HFFc6 (cell line): ENCODE measurements at places on chromosomes 2 and 18.
A peak's percentile ranks its signal among the peaks of the same experiment; 100 is the strongest.

GRCh38 chr2:60974652-60975051, 42.9 kb upstream of the PEX13 start:
- no peak for DNase-seq

GRCh38 chr2:168926621-168927386, 25.7 kb downstream of the G6PC2 start:
- no peak for DNase-seq

GRCh38 chr2:172281648-172282570, 145.5 kb upstream of the ITGA6 start:
- peak; percentile 84 for DNase-seq

GRCh38 chr2:165431014-165431413, 38.5 kb upstream of the CSRNP3 start:
- no peak for DNase-seq

GRCh38 chr18:8116341-8117005, 492.8 kb upstream of the RAB12 start:
- peak; percentile 77 for DNase-seq

- no peak for DNase-seq
These were observed 105.0 kb upstream of the ZFP36L2 start for GRCh38 chr2:43331422-43331821.

- DNase-seq = no peak
These were observed 299.9 kb downstream of the CCDC74A start for GRCh38 chr2:131827481-131828163.

DNA sequence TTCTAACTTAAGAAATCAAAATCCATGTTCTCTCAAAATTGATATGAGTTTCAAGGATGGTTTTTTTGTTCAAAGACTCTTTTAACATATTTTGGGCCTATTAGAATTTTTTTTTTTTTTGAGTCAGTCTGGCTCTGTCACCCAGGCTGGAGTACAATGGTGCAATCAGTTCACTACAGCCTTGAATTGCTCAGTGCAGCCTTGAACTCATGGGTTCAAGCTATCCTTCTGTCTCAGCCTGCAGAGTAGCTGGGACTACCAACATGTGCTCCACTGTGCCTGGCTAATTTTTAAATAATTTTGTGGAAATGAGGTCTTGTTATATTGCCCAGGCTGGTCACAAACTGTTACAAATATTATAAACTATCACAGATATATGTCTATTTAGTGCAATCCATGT, 40.6 kb upstream of the RBMS1 start:
- DNase-seq = no peak

DNA sequence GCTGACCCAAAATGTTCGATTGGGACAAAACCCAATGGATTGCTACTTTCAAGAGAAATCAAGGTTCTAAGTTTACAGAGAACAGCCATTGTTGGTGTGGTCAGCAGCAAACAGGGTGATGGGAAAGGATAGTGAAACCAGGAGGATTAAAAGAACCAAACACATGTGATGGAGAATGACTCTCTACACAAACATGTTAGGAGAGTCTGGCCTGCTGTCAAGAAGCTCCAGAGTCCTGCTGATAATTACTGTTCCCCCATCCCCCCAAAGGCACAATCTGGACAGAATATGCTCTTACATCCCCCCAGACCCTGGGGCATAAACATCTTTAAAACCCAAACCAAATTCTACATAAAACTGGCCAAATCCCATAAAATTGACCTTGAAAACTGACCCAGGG, 32.0 kb upstream of the ACYP2 start:
- DNase-seq = no peak

DNA sequence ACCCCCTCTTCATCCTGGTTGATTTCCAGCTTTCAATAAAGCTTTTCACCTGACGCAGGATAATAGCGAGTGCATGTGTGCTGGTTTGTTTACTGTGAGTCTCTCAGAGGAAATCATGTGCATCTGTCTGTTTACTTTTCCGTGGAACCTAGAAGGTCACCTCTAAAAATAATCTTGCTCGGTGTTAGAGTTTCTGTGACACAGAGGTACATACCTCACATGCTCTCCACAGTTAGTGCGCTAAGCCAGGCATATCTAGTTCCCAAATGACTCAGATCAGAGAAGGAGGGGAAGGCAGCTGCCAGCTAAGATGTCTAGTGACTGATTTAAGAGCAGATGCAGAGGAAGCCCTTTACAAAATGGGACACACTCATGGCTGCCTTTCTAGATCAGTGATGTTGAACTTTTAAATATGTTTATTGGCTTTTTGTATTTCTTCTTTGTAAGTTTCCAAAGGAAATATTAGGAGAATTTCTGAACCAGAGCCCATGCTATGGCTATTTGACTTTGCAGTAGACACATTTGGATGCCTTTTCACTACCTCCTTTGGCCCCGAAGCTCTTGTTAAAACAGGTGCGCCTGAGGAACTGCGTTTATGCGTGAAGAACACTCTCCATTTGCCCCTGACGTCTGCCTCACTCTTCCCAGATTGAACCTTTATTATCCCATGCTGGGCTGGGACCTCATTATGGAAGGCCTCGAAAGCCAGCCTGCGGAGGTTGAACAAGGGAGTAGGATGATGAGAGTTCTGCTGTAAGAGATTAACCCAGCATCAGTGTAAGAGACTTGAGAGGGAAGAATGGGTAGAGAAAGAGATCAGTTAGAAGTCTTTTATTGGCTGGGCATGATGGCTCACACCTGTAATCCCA, 145.6 kb downstream of the FAM161A start:
- DNase-seq = peak; percentile 41

DNA sequence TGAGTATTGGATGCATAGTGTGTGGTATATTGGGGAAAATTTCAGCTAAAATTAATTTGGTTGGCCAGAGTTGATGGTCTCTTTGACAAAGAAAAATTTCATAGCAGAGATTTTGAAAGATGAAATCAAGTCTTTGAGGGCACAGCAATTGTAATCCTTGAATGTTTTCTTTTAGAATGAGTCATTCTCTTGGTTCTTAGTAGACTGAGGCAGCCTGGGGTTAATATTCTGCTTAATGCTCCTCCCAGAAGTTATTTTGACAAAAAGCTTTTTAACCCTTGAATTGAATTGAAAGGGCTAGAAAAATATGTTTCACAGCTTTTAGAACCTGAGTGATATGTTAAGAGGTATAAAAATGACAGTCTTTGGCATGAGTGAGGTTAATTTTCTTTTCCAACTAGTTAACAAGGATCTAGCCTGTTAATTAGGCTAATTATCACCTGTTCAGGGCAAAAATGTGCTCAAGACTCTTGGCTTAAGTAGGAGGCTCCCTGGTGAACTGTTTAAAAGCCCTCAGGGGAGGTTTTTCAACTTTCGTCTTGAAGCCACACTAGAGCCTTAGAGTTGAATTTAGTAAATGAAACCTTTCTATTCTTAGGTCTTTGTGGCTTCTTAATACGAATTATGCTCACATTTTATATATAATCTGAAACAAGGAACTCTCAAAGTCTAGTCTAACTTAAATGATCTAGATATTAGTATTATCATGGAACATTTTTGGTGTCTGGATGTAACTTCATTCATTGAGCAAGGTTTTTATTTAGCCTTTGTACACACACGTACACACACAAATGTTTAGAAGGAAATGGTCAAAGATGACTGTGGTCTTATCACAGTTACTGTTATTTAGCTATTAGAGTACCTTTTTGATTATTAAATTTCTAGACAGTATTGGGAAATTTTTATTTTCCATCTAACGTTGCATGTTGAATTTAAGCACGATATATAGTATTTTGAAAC, 272.5 kb downstream of the ZNF407 start:
- DNase-seq = no peak

DNA sequence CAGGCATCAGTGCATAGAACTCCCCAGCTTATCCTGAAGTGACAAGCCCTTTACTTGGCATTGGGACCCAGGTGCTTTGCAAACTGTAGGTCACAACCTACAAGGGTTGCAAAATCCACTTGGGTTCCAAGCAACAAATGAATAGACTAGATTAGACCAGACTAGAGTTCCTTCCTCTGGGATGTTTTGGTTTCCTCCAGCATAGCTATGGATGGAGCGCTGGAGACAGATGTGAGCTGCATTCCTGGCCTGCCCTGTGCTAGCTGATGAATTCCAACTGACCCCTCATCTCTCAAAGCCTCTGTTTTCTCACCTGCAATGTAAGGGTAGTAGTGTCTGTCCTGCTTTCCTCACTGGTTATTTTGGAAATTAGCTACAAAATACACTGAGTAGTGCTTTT, 86.2 kb downstream of the NPAS2 start:
- DNase-seq = no peak

DNA sequence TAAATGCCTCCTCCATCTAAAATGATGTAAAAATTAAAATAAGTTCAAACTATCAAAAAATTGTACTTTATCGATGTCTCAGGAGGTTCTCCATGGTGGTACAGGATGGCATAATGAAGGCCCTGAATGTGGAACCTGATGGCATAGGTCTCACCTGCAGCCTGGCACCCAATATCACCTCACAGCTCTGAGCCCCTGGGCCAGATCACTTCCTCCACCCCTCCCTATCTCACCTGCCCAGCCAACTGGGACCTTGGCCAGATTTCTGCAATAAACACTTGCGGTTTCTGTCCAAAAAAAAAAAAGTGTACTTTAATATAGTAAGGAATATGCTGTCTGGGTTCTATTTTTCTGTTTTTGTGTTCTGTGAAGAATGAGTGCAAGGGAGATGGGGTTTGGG, 6.7 kb upstream of the RBM45 start:
- no peak for DNase-seq

DNA sequence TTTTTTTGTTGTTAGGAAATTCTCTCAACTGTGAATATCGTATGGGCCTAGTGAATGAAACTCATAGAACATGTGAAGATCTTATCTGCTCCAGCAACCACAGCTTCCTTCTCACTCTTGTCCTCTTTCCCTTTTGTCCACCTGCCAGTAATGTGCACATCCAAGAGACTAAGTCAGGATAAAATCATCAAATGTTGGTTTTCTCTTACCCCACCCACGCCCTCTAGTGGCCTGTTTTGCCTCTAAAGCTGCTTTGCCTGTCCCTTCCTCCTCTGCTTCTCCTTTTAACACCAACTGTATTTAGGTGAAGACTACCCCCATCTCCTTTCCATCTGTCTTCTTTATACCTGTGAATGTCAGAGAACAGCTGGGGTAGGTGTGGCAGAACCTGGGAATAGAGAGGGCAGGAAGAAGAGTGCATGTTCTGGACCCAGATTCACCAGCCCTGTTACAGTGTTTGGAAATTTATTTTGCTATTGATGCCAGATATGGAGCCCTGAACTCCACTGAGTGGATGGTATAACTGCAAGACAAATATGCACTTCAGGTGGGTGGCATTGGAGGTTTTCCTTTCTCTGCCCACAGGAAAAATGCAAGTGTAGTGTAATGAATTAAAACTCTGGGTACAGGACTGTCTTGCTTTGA, 8.4 kb upstream of the MGAT5 start:
- peak; percentile 57 for DNase-seq

- DNase-seq = no peak
These were observed 556.3 kb downstream of the RIT2 start for GRCh38 chr18:42559069-42559690.

DNA sequence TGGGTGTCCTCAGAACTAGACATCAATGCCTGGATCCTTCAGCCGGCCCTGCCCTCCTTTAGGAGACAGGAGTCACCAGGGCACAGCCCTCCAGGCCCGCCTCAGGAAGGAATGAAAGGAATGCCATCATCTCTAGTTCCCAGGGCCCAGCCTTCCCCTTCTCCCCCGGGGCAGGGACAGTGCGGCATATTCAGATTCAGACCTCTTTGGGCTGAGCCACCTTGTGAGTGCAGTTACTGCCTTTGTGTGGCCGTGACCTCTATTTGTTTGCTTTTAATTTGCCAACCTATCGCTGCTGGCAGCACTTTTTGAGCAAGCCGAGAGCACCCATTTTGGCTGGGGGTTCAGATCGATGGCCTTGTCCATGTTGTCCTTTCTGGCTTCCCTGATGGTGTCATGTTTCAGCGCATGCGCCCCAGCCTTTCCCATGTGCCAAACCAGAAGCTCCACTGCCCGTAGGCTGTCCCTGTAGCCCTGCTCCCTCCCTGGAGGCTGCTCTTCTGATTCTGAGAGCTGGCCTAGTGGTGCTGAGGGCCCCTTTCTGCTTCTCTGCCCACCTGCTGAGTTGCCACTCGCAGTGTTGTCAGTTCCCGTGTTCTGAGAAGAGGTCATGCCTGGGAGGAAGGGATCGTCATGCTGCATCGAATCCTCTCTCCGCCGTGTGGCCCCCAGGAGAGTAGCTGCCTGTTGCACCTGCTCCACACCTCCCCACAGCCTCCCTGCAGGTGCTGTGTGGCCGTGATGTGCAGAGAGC, 10.9 kb downstream of the ANKRD23 start:
- peak; percentile 61 for DNase-seq

DNA sequence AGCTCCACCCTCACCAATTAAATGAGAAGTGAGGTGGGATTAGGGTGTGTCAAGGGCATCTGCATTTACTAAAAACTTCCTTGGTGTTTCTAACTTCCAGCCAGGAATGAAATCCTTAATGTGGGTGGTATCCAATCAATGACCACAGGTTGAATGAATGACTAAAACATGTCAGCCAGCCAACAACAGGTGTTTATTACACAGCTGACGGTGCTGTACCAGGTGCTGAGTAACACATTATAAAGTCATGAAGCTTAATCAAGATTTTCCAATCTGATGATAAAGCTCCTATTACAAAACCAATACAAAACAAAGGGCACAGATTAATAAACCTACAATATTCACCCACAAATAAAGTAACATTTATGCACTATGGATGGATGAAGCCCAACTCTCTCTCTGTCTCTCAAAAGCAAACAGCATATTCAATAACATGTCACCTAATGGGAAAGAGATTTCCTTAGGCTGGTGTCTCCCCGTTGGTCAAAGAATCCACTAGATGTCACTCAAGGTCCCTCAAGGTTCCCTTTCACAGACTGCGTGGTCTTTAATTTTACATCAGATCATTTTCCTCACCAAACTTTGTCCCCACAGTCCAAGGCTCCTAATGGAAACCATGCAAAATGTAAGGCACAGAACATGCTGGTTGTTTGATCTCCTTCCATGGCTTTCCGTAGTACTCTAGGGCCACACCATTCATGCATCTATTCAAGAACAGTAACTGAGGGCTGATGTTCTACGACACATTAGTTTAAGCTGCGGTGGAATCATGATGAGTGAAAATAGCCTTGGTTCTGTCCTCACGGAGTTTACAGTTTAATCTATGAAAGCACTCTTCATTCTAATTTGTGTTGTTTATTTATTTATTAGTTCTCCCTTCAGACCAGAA, 6.4 kb upstream of the PTPN4 start:
- peak; percentile 26 for DNase-seq

GRCh38 chr2:174053355-174054151, 88.4 kb upstream of the SP3 start:
- no peak for DNase-seq
